ENCODE measurements at places on chromosomes 1 and 21.

- DNase-seq, result no peak
These were observed 12.0 kb upstream of the SMIM12 start for GRCh38 chr1:34871443-34872132.

- no peak for DNase-seq
These were observed 39.8 kb downstream of the WDR4 start for GRCh38 chr21:42839271-42840231.

DNA sequence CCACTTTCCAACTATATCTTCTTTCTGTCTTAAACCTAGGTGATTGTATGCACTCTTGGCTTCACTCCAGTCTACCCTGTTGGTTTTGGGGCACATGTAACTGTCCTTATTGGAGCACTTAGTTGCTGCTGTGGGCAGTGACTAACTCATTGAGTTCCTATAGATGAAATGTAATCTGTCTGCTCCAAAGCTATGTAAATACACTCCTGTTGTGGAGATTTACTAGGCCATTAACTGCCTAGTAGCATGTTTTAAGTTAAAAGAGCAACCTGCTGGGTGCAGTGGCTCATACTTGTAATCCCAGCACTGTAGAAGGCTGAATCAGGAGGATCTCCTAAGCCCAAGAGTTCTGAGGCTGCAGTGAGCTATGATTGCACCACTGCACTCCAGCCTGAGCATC is 137.6 kb downstream of the ZMYM4 start:
- DNase-seq, result no peak

- no peak for DNase-seq
These were observed 7.4 kb downstream of the WNT3A start for GRCh38 chr1:228013935-228014930.

- DNase-seq, result no peak
These were observed 11.5 kb downstream of the LDLRAD1 start for GRCh38 chr1:54006508-54006907.

- no peak for DNase-seq
These were observed 434.3 kb downstream of the PTPRC start for GRCh38 chr1:199073166-199073565.

- DNase-seq, result no peak
These were observed 93.2 kb downstream of the PRDM2 start for GRCh38 chr1:13793088-13793730.

Data from stimulated activated CD4-positive, alpha-beta T cell treated with anti-CD3 and anti-CD28 coated beads, Interleukin-4, amount 100 ng/mL, for 1 hour (primary cell).